Mucosa of descending colon (tissue), 3 donors: ENCODE measurements at places on chromosomes 6 and 20. TPM values are rescaled to one million over a fixed set of nuclear protein-coding genes. Genes with fewer than 3 reads are reported as not detected.
A peak's percentile ranks its signal among the peaks of the same experiment; 100 is the strongest.

- DNase-seq = no peak
These were observed 29.8 kb downstream of the SYNJ2 start for GRCh38 chr6:158011478-158011920.

DNA sequence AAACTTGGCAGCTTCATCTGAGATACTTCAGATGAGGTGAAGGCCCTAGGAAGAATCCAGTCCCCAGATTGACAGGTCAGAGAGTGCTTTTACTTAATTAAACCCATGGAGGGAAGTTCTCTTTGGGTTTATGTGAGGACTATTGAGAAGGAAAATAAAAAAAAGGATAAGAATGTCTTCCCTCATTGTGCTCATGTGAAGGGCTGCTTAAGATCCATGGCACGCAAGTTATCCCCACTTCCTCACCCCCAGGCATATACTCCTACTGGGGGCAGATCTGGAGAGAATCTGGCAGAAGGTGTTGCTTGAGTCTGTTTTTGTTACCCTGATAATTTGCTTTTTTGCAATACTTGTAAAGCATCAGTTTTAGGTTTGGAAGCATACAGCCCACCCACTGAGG, 322.9 kb upstream of the TFAP2D start:
- DNase-seq = no peak

DNA sequence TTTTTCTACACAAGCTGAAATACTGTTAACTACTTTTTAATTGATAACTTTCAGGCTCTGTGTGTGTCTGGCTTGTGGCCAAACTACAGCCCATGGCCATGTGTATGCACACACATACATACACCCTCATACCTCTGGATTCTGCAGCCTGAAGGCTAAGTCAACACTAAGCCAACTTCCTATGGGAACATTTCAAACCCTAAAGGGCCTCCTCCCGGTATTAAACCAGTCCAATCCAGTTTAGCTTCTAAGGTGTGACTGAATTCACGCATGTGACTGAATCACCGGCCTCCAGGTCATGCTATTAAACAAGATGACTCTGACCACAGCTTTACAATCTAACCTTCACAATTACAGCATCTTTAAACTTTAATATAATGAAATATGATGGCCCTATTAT, 20.7 kb upstream of the DST start:
- no peak for DNase-seq

GRCh38 chr6:87903323-87903722, 144.3 kb upstream of the SPACA1 start:
- DNase-seq = no peak

DNA sequence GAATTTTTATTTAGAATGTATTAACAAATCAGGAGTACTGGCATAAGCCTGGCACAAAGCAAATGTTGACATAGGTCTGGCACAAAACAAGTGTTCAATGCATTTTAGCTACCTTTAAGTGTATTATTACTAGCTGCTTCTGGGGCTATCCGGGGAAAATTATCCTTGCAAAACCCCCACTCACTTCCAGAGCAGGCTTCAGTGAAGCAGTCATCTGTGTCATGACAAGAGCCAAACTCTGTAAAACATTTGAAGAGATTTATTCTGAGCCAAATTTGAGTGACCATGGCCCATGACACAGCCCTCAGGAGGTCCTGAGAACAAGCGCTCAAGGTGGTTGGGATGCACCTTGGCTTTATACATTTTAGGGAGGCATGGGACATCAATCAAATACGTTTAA, 6.4 kb upstream of the TRIM38 start:
- DNase-seq = no peak

DNA sequence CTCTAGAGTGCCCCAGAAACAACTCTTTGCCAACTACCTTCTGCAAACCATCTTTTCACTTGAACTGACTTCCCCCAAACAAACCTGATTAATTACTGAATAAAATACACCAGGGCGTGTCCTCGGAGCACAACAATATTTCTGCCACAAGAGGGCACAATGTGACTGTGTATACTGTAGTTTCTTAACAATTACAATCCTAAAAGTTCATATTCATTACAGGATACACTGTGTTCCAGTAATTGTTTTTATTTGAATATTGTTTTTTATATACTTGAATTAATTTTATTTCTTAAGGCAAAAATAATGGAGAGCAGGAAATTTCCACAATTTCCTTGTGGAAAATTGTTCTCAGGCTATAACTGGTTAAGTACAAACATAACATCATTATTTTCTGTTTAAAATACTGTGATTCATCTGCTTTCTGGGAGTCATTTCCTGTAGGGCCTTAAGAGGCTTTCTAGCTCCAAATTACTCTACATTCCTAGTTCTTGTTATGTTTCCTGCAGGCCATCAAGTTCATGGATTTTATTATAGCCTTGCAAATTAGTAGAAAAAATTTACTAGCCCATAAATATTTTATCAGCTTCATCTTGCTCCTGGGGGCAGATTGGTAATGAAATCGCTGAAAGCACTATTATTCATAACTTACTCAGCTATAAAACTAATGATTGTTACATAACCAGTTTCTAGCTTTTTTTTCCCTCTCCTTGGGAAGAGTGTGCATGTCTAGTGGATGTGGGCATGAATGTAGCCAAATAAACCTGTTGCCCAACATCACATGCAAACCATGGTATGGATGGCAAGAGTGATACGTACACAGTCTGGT, 51.9 kb upstream of the SLC22A16 start:
- no peak for DNase-seq

GRCh38 chr6:85669735-85670194, 27.1 kb upstream of the SYNCRIP start:
- DNase-seq = no peak

- DNase-seq = no peak
These were observed 493.1 kb downstream of the BTBD3 start for GRCh38 chr20:12410783-12411182.

DNA sequence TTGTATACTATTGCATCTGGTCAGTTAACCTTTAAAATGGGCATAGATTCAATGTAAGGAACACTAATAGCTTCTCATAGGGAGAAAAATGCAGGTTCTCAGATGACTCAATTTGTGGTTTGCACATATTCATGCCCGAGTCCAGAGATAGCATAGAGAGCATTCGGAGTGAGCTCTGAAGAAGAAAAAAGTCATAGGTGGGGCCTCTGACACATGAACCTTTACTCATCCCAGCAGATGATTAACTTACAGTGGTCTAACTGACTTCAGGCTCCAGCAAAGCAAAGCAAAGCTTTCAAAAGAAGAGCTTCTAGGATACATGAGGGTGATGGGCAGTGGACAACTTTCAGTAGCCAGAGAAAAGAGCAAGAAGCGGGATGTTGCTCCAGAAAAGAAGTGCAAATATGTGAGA, 55.3 kb upstream of the BTN3A2 start:
- DNase-seq = no peak

- peak; percentile 24 for DNase-seq
These were observed 70.0 kb downstream of the CPNE5 start for GRCh38 chr6:36769183-36769675.

GRCh38 chr20:61762886-61763739, 302.6 kb downstream of the TAF4 start:
- DNase-seq = no peak

- DNase-seq = no peak
These were observed 22.0 kb downstream of the KIF13A start for GRCh38 chr6:17965397-17965796.

DNA sequence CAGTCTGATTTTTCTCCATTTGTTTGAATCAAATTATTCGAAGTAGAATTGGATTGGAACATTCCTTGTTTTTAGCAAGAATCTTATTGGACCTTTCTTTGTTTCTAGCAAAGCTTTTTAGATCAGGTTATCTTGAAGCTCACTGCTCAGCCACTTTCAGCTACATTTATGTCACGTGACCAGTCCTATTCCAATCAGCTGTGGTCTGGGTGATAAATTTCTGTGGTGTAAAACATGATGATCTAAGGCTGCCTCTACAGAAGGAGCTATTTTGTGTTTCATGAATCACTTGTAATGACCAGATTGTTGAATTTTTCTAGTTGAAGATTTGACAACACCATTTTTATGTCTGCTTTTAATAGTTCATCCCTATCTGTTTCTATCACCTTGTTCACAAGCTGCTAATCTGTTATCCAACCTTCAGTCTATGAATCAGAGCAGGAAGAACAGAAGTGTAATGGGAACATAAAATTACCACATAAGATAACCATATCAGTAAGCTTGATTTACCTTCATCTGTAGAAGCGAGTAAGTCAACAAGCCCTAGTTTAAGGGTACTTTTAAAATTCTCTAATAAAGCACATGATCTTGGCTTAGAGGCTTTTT, 101.0 kb upstream of the MAP3K7 start:
- DNase-seq = no peak

DNA sequence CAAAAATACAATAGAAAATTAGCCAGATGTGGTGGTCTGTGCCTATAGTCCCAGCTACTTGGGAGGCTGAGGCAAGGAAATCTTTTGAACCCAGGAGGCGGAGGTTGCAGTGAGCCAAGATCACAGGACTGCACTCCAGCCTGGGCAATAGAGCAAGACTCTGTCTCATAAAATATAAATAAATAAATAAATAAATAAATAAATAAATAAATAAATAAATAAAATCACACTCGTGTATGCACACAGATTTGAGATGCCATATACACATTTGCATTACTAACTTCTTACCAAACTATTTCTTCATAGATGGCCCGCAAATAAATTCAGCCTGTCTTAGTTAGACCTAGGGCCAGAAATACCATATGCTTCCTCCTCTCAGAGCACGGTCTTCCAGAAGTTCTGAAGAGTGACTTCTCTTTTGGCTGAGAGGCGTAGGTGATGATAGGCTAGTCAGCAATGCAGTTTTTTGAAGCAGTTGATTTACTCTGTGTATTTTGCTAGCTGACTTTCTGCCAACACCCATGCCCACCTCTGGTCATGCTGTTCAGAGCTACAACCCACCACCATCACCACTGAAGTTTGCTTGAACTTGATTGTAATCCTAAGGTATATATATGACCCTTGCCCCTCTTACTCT, 150.1 kb downstream of the SASH1 start:
- DNase-seq = no peak

- DNase-seq = no peak
These were observed 5.2 kb downstream of the MBOAT1 start for GRCh38 chr6:20207088-20207418.

GRCh38 chr20:16488086-16488485, 85.2 kb downstream of the KIF16B start:
- no peak for DNase-seq

DNA sequence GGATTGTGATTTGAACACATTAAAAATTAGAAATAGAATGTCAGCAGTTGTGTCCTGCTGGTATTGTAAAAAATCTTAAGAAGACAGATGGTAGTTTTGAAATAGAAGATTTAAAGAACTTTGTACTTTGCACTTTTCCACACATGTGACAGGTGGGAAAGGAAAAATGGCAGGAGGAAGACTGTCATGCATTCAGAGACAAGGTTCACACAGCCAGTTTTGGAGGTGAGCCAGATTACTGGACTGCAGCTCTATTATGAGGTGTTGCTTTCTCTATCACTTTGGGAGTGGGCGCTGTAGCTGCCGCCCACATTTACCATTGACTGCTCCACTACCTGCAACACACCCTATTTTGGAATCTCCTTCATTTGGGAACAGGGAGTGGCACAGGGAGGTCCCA, 12.1 kb upstream of the NDUFAF4 start:
- DNase-seq = no peak

- DNase-seq = no peak
These were observed 41.7 kb upstream of the AIG1 start for GRCh38 chr6:143018955-143019354.

DNA sequence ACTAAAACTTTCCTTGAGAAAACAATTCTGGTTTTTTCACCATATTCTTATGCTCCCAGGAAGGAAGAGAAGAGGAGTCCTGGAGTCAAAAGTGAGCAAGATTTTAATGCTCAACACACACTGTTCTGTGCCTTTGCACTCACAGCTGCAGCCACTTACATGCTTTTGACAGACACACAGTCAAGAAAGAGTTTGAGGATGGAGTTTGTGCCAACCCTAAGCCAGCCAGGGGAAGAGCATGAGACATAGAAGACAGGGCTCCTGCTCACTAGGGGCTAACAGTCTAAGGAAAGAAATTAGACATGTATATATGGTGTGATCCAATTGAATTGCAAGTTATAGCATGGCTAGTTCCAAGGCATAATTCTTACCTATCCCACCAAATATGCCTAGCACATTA, 37.1 kb upstream of the IL17A start:
- no peak for DNase-seq

DNA sequence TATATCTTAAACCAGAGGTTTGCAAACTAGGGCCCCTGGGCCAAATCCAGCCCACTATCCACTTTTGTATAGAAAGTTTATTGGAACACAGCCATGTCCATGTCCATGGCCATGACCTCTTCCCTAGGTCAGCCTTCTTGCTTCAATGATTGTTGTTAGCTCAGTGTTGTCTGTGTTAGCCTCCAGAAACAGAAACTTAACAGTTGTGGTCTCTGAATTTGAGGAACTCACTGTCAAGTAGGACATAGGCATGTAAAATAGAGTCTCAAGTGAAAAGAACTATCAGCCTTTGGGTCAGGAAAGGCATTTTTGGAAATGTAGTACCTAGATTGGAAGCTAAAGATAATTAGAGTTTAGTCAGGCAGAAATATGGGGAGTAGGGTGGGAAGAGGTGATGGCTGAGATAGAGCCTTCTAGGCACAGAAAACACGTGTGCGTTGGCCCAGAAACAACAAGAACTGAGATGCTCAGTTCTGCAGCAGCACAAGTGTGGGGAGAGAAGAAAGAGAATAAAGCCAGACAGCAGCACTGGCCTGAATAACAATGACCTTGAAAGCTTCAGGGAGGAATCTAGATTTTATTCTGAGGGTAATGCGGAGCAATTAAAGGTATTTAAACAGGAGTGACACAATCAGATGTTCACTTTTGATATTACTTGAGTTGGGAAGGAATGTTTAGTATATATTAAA, 87.0 kb upstream of the OLIG3 start:
- DNase-seq = no peak

DNA sequence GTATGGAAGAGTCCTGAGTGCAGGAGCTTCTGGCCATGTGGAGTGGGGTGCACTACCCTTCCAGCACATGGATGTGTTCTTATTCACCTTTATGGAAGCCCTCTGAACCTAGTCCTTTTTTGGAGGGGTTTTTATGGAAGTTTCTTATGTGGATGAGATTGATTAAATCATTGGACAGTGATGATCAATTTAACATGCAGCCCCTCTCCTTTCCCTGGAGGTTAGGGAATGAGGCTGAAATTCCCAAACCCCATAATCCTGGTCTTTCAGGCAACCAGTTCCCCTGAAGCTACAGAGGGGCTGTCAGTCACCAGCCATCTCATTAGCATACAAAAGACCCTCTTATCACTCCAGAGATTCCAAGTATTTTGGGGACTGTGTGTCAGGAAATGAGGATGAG, 183.9 kb upstream of the MAP3K7 start:
- DNase-seq = no peak

GRCh38 chr6:35691027-35691824, 2.5 kb upstream of the FKBP5 start:
- DNase-seq = peak; percentile 43

- DNase-seq = peak; percentile 12
These were observed 5.2 kb downstream of the MDC1 start for GRCh38 chr6:30711758-30712380.

Gene ENPP4
- total RNA-seq = 18.5 TPM

Gene MICB
- 1.3 TPM for total RNA-seq

Gene SIRPB2
- total RNA-seq = 0.87 TPM

Gene LPA
- total RNA-seq = not detected

Gene NTSR1
- 22.1 TPM for total RNA-seq

Gene DUSP15
- total RNA-seq = not detected

Gene RAB32
- 28.7 TPM for total RNA-seq

Gene DSP
- 177 TPM for total RNA-seq

Gene MAP3K5
- 12.6 TPM for total RNA-seq

Gene ANKRD66
- total RNA-seq = not detected

Gene FAM217A
- total RNA-seq = not detected

Gene PHACTR3
- 1.1 TPM for total RNA-seq
